Esophagus squamous epithelium (tissue), 5 donors: ENCODE measurements at places on chromosomes 6 and 20.

GRCh38 chr6:113642001-113642713 lies 215.0 kb upstream of the MARCKS start:
- no peak for DNase-seq

GRCh38 chr20:63326314-63327230 lies 33.6 kb downstream of the COL20A1 start:
- DNase-seq = no peak

- DNase-seq = no peak
Observed at GRCh38 chr20:16215041-16215440, 358.2 kb downstream of the KIF16B start.

- no peak for DNase-seq
Observed at GRCh38 chr6:137867685-137868509, 838 bp downstream of the TNFAIP3 start.

GRCh38 chr20:6604179-6604578 lies 163.3 kb upstream of the BMP2 start:
- no peak for DNase-seq

GRCh38 chr6:156617376-156617775 lies 159.8 kb upstream of the ARID1B start:
- DNase-seq = no peak

DNA sequence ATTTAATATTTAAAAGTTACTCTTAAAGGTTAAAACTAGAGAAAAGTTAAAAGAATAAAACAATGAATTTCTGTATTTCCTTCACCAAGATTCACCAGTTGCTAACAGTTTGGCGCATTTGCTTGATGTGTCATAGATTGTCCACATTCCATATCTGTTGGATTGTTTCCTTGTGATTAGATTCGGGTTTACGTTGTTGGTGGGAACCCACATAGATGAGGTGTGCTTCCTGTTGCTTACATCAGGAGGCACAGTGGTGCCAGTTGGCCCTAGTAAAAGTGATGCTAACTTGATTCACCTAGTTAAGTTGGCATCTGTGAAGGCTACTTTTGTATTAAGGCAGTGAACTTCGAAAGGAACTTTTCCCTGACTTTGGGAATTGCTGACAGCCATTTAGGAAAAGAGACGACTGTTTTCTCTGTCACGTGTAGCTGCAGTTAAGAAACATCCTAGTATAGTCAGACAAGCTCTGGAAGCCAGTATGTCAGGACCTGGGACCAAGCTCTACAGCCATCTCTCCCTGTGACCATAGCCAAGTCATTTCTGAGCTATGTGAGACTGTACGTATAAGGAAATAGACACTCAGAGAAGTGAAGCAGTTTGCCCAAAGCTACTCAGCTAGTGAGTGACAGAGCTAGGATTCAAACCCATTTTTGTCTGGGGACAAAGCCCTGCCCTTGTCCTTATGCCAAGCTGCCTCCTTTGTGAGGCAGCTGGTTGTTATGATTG lies 49.0 kb downstream of the PPARD start:
- DNase-seq = no peak

GRCh38 chr6:130132286-130132701 lies 90.5 kb downstream of the SAMD3 start:
- DNase-seq = no peak

- no peak for DNase-seq
Observed at GRCh38 chr6:7198833-7199800, 91.4 kb downstream of the RREB1 start.

- DNase-seq = no peak
Observed at GRCh38 chr6:137692806-137693205, 174.3 kb upstream of the TNFAIP3 start.

DNA sequence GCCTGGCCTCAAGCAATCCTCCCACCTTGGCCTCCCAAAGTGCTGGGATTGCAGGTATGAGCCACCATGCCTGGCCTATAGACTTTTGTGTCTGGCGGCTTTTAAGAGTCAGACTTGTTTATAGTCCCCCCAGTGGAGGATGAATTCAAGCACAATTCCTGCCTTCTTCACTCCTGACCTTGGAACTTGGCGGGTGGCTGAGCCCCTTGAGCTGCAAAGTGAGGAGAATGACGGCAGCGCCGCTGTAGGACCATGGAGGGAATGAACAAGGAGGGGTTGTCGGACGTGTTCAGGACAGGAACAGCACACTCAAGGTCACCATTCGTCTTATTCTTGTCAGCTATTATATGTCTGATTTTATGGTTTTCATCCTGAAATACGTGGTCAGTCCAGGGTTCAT lies 265.4 kb downstream of the CDH4 start:
- DNase-seq = no peak

DNA sequence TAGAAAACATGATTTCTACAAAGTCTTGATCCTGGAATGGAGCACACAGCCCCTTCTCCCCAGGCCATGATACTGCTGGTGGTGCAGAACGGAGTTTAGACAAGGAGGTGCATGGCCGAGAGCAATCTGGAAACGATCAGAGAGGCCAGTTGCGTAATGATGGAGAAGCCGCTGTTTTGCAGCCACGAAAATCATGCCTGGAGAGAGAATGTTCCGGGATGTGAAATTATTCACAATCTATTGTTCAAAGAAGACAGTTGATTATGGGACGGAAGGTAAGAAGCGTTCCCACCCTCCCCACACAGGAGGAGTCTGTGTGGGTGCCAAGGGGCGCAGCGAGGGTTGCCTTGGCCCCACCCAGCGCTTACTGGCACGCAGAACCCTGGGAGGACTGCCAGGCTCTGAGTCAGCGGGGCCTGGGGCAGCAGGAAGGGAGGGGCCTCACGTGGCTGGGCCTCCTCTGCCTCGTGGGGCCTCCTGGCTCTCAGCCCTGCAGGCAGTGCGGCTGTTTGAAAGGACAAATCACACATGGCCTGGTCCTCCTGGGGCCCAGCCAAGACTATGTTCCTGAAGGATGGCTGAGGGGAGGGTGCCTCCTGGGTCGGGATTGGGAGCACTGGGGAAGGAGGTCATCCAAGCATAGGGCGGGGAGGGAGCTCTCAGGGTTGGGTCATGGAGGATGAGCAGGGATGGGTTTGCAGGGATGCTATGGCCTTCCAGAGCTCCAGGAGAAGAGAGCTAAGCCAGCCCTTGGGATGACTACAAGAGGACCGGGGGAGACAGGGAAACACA lies 8.7 kb upstream of the AP5S1 start:
- DNase-seq = peak; percentile 72

DNA sequence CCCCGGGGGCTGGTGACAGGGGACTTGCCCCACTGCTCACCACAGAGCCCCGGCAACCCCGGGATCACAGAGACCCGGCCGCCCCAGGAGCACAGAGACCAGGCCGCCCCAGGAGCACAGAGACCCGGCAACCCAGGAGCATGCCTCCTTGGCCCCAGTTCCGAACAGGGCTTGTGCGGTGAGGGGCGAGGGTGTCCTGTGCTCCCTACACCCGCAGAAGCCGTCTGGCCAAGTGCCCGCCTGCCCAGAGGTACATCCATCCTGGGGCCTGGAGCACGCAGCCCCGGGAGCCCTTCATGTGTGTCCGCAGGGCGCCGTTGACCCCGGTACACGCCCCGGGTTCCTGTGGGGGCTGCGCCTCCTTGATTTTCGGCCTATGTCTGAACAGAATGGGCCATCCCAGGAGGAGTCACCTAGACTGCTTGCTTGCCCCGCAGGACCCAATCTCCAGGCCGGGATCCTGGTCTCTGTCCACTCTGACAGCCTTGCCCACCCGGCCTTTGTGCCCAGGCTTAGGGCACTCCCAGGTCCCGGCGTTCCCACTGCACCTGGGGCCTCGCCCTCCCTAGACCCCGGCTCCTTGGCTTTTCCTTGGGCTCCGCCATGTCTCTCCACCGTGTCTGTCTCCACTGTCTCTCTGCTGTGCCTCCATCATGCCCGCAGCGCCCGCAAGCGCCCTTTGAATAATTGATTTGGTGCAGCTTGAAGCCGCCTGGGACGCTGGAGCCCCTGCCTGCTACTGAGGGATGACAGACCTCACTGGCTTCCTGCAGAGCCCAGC lies 219.8 kb downstream of the ERMARD start:
- no peak for DNase-seq

DNA sequence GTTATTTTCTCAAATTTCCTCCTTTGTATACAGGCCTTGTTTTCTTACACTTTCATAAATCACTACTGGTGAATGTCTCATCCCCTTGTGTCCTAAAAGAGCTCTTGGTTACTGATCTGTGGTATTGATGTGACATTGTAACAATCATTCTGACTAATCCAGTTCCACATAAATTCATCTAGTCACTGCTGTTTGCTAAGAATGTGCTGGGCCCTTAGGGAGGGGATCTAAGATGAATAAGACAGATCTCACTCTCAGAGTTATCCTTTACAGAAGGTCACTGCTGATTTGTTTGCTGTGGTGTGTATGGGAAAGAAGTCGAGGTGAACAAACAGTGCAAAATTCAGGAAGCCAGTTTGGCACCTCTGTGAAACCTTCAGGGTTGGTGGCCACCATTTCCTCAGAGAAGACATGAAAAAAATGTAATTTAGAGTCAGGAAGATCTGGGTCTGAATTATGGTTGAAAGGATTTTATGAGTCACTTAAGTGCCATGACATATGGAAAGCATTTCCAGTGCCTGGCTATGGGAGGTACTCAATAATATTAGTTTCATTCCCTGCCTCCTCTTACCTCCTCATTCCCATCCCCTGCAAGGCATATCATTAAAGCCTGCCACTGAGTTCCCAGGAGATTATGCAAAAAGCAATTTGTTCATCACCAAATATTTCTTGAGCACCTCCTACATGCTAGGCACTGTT lies 121.8 kb downstream of the COL9A1 start:
- DNase-seq = no peak

DNA sequence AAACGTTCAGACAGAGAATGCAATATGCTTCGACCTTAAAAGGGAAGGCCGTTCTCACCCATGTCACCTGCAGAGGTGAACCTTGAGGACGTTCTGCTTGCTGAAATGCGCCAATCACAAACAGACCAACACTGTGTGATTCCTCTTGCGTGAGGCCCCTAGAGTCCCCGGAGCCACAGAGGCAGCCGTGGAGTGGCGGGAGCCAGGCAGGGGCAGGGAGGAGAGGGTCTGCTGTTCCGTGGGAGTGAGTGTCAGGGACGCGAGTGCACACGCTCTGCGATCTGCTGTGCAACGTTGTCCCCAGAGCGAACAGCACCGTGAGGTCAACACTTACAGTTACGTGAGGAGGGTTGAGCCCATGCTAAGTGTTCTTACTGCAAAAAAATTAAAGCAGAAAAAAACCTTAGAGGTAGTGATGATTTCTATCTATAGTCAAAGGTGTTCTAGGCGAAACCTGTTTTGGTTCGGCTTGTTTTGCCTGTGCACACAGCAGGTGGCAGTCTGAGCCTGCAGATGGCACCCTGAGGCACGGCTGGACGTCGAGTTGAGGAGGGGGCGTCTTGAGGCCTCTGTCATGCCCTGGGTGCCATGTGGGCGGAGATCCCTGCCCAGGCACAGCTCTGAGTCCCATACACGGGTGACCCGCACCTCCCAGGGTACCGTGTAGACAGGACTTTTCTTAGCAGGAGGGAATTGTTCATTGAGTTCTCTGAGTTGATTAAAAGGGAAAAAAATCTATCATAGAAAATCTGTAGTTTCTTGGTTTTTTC lies 71.7 kb upstream of the FRMD1 start:
- no peak for DNase-seq

DNA sequence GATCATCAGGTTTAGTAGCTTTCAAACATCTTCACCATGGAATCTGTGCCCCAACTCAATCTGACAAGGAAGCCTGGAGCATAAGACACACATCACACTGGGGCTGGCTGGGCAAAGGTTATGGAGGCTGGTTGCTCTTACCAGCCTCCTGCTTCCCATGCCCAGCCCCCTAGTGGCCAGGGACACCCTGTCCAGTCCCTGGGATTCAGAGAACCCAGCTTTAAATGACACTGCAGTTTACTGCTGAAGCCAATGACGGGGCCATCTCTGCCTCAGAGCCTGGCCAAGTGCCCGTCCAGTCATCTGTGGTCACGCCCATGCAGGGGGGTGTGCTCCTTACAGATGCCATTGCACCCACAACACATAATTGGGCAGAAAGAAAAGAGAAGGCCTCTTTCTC lies 272.9 kb downstream of the SMOC2 start:
- DNase-seq = no peak

DNA sequence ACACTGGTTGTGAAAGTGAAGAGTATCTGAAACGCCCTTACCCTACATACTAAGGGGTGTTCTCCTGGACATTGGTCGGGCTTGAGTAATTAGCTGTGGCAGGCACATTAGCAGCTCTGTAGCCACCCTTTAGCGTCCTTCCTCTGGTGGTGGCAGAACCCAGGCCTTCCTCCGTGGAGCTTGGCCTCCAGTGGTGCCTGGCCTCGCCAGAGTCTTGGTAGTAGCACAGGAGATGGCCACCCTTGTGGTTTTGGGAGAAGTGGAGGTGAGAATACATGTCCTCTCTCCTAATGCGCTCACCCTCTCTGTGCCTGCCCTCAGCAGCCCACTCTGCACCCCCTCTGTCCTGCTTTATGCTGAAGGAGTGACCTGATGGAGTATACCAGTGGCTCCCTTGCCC lies 17.6 kb upstream of the UQCC2 start:
- DNase-seq = no peak

GRCh38 chr20:17457588-17458190 lies 73.5 kb downstream of the BFSP1 start:
- no peak for DNase-seq

GRCh38 chr20:51763965-51764602 lies 4.1 kb downstream of the ATP9A start:
- DNase-seq = no peak

GRCh38 chr6:44224965-44225305 lies 1.5 kb downstream of the SLC29A1 start:
- no peak for DNase-seq

GRCh38 chr20:45346291-45346718 lies 1.9 kb downstream of the SDC4 start:
- no peak for DNase-seq

- no peak for DNase-seq
Observed at GRCh38 chr6:67775333-67775732, 859.7 kb upstream of the ADGRB3 start.

GRCh38 chr6:121183742-121184141 lies 150.5 kb downstream of the TBC1D32 start:
- no peak for DNase-seq

- DNase-seq = no peak
Observed at GRCh38 chr6:111791415-111791814, 81.8 kb downstream of the FYN start.

- no peak for DNase-seq
Observed at GRCh38 chr6:166561771-166562359, 24.6 kb downstream of the RAMACL start.

- DNase-seq = no peak
Observed at GRCh38 chr20:51411870-51412269, 130.6 kb downstream of the NFATC2 start.

DNA sequence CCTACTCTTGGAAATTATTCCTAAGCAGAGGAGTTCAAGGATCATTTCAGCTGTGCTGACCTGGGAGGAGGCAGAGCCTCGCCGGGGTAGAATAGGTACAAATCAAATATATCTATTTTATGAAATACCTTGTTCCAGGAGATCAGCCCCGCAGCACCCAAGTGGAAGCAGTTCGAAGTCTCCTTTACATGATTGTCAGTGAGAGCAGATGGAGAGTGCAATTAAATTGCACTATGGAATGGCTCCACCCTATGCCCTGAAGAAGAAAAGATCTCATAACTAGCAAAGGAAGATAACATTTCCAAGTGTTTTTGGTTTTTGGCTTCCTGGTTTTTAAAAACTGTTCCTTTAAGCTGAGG lies 31.4 kb downstream of the DUSP22 start:
- no peak for DNase-seq
